ENCODE measurements at places on chromosomes 16 and 17.

DNA sequence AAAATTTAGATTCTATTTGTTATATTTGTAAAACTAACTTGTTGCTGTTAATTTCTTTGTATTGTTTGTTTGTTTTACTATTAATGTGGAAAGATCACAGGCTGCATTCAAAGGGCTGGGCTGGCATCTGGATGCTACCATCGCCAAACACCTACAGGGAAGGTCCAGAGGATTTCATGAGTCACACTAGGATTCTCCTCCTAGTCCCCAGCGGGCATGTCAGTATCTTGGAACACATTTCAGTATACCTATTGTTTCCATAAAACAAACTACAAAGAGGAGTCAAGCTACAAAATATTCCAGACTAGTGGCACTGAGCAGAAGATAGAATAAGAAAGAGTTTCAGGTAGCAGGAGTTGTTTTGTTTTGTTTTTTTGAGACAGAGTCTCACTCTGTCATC is 55.3 kb downstream of the NOG start:
- no peak for DNase-seq

DNA sequence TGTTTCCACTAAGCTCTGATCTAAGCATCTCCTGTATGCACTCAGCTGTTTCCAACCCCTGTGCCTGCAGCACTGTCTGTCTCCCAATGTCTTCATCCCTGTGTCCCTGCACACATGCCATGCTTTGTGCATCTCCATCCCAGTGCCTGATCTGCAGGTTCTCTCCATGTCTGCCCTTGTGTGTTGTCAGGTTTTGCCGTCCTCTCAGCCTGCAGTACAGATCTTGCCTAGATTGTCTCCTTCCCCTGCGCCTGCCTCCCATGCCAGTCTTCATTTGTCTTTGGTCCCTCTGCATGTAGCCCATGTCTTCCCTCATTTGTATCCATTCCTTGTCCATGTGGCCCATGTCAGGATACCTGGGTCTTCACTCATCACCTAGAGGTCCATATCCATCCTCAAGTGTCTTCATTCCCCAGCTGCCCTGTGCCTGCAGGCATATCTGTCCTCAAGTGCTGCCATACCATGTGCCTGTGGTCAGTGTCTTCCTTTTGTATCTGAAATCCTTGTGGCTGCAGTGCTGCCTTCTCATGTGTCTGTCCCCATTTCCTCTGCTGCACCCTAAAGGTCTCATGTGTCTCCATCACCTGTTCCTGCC is 71.5 kb downstream of the TNFRSF13B start:
- DNase-seq: no peak

- DNase-seq: no peak
Observed at GRCh38 chr17:29058391-29058790, 15.4 kb downstream of the PIPOX start.

DNA sequence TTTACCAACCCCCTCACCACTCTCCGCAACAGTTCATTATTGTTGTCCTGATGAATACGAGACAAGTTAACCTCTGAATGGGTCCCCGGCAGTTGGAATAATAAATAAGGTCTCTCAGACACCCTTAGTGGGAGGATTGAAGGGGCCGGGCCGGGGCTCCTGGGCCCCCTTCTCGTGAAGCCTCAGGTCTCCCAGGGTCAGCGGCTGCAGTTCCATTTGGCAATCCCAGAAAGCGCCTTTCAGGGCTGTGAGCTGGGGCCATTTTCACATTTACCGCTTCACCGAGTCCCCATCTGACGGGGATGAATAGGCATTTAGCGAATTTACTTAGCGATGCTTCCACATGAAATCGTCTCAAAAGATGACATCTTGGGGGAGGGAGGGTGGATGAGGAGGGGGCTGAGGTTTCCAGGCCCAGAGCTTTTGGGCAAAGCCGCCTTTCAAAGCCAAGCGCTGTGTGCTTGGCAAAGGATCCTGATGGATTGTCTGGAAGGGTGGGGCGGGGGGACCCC is 309.8 kb downstream of the XYLT1 start:
- DNase-seq: no peak

GRCh38 chr16:81524382-81524781 is 79.8 kb downstream of the CMIP start:
- DNase-seq: no peak
